ENCODE measurements at places on chromosomes 11 and 22.
A peak's percentile ranks its signal among the peaks of the same experiment; 100 is the strongest.

DNA sequence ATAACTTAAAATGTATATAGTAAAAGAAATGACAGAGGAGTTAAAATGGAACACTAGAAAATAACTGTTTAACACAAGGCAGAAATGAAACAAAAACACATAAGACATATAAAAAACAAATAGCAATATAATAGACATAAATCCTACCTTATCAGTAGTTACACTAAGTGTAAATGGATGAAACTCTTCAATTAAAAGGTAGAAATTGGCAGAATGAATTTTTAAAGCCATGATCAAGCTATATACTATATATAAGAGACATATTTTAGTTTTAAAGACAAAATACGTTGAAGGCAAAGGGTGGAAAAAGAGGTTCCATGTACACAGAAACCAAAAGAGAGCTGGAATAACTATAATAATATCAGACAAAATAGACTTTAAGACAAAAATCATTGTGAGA, 4.9 kb upstream of the TMPRSS5 start:
- no peak for DNase-seq

DNA sequence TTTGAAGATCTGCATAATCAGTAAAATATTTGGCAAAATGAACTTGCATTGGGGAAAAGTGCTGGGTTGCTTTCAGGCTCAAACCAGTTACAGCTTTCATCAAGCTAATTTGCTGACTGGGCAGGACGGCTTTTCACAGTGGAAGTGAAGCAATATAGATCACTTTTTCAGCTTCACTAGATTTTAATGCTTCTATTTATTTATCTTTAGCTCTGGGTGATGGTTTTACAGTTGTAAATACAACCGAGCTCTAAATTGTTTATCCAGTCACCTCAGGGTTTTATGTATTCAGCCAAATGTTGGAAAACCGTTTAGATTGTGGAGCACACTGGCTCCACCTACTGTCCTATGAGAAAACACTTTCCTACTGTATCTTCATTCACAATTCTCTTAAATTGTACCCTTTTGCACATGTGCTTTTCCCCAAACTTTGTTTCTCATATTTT, 58.2 kb downstream of the ACER3 start:
- DNase-seq, result no peak

DNA sequence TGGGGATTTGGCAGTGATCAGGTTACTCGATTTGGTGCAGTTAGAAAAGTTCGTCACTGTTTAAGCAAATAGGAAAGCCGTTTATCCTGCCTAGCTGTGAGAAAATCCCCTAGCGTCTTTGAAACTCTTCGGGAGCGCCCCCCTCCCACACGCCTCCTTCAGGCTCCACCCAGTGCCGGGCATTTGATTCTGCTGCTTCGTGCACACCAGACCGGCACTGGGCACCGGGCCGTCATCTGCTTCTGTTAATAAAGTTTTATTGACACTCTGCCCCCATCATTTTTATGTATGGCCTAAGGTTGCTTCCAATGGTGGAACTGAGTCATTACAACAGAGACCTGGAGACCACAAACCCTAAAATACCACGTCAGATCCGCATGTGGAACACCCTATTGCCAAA, 50.9 kb downstream of the IGF2 start:
- DNase-seq, result no peak

DNA sequence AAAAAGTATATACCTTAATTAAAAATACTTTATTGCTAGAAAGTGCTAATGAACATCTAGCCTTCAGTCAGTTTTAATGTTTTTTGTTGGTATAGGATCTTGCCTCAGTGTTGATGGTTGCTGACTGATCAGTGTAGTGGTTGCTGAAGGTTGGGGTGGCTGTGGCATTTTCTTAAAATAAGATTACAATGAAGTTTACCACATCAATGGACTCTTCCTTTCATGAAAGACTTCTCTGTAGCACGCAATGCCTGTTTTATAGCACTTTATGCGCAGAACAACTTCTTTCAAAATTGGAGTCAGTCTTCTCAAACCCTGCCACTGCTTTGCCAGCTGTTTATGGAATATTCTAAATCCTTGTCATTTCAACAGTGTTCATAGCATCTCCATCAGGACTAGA, 50.6 kb downstream of the LDLRAD3 start:
- no peak for DNase-seq

- no peak for DNase-seq
Observed at GRCh38 chr22:48895336-48895735, 932.3 kb downstream of the BRD1 start.

DNA sequence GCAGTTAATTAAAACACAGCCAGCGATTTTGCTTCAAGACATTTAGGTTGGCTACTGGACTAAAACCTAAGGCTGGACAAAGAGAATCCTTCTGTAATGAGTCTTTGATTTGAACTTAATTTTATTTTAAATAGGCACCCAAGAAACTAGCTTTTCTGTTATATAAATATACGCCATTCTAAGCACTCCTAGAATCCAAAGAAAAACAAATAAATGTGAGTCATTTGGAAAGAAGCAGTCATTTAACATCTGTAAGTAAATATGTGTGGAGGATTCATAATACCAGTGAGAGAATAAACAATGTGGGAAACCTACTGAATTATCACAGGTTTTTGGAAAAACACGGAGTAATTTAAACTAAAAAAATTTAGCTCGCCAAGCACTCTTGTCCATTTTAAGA, 1.2 kb upstream of the TECTA start:
- DNase-seq, result no peak

GRCh38 chr11:945986-946385, 20.3 kb downstream of the AP2A2 start:
- DNase-seq, result no peak

DNA sequence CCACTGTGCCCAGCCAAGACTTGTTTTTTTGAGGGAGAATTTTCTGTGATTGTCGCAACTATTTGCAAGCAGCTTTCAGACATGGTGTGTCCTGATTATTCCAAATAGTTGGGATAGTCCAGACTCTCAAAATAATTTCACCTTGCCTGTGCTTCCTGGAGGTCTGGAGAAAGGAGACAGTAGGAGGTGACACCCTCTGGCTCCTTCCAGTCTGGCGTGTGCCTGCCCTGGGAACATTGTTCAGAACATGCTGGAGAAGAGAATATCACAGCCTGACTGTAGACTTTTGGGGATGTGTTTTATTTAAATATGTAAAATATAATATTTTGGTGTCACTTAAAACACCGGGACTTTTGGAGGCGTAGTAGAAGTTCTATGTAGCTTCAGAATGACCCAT, 14.9 kb downstream of the ZNRF3 start:
- no peak for DNase-seq

DNA sequence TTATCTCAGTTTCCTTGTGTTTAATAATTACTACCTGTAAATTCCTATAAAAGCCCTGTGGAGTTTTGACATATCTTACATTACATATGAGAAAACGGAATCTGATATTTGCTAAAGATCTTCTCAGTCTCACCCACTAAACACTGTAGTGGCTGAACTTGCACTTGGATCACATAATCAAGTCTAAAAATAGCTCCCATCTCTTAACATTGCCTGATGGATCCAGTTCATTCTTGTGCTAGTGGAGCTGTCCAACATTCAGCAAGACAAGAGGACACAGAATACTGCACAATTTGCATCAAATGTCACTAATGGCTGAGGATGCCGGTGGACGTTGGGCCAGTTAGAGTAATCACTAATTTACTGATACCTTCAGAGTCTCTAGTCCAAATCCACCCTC, 569.9 kb upstream of the ANO5 start:
- DNase-seq, result no peak

DNA sequence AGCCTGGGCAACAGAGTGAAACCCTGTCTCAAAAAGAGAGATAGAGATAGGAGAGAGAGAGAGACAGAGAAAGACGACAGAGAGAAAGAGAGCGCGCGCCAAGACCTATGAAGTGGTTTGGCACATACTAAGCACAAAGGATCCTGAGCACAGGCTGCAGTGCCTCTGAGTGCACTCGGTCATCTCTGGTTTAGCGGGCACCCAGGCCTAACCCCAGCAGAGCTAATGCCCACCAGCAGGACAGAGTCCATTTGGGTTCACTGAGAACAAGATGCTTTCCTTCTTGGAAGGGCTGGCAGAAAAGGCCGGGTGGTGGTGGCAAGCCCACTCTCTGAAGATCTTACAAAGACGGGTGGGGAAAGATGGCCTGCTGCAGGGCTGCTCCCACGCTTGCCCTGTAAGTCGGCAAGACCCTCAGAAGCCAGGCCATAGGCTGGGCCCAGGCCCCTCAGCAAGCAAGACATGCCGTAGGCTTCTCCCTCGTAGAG, 3.3 kb downstream of the SCARF2 start:
- peak; percentile 24 for DNase-seq

DNA sequence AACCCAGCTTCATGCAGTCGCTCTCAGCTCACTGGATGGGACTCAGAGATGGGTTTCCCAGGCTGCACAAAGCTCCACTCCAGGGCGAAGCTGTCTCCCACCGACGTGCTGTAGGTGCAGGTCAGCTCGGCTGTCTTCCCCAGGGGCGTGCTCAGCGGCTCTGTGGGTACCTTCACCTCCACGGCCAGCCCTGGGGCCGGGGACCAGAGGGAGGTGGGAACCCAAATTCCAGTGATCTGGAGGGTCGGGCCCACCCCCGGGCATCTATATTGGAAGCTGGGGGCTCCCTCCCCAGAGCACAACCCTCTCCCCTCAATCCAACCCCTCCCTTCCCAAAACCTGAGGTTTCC, 689 bp downstream of the VSIG2 start:
- DNase-seq, result no peak

DNA sequence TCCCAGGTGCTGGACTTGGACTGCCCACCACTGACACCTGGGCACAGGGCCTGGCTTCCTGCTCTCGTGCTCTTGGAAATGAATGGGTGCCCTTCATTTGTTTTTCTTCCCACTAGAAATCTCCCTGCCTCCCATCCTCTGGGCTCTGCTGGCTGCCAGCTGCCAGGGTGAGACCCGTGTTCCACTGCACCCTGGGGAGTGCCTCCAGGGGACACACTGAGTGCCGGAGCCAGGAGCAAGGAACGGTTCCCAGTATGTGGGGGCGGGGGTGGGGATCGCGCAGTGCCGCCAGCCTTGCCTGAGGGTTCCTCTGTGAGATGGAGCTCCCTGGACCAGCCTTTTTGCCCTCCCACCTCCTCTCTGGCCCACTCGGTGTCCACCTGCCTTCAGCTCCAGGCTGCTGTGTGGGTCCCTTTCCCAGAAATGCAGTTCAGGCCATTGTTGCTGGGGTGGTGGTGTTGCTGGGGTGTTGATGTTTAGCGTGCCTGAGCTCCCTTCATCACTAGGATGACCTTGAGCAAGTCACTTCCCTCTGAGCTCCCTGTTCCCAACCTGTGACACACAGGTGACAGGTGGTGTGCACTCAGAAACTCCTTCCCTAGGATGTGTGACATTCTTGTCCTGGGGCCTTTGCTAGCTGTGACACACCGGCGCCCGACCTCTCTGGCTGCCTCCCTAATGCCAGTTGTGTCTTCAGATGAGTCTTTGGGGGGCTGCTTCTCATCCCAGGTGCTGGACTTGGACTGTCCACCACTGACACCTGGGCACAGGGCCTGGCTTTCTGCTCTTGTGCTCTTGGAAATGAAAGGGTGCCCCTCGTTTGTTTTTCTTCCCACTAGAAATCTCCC, 72.1 kb downstream of the MED15 start:
- no peak for DNase-seq

DNA sequence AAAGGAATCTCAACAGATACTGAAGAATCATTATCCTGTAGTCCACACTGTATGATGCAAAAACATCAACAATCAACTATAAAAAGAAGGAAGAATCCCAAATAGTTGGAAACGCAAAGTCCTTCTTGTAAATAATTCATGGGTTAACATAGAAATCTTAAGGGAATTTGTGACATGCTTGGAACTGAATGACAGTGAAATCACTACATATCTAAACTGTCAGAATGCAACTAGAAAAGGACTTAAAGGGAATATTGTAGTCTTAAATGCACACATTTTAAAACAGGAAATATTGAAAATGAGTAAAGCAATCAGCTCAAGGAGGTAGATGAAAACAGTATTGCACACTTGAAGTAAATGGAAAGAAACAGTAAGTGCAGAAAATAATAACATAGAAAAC, 147.6 kb upstream of the MPPED2 start:
- no peak for DNase-seq

- DNase-seq, result no peak
Observed at GRCh38 chr11:6402061-6402470, 11.8 kb downstream of the SMPD1 start.

- no peak for DNase-seq
Observed at GRCh38 chr11:112455791-112456190, 195.1 kb upstream of the PLET1 start.

DNA sequence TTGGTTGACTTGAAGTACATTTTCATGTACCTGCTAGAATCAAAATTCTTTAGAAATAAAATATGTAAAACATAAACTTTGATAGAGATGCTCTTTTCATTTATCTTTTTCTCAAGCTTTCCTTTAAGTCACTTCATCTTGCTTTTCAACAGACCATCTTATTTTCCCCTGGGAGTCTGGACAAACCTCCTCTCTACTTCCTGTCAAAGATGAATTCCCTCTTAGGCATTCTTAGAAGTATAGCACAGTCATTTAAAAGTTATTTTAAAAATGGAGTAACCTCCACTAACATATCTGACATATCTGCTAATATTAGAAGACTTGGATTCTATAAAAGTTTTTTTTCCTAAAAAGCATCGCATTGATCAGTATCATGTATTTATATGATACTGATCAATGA, 84.8 kb upstream of the PAX6 start:
- DNase-seq, result no peak
